Osteocyte (in vitro differentiated cells): ENCODE measurements at places on chromosomes 13 and 19. TPM values are rescaled to one million over a fixed set of nuclear protein-coding genes. Genes with fewer than 3 reads are reported as not detected.

The FBL gene
- total RNA-seq, result 161 and 172 TPM in 2 replicates

DNA sequence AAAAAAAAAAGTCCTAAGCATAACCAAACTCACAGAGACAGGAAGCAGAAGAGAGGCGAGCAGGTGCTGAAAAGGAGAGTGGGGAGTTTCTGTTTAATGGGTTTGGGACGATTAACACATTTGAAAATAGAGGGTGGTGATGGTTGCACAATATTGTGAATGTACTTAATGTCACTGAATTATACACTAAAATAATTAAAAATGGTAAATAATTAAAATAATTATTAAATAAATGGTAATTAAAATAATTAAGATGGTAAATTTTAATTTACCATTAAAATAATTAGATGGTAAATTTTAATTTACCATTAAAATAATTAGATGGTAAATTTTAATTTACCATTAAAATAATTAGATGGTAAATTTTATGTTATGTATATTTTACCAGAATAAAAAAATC is 74.8 kb upstream of the XPO4 start:
- peaks cover 5% of the 10 kb centered on the region for H3K4me1 ChIP-seq
- peaks cover 57% of the 10 kb centered on the region for H3K36me3 ChIP-seq
- no peak for DNase-seq
- no peak overlapping the region for H3K27ac ChIP-seq
- H3K4me3 ChIP-seq, result no peak overlapping the region

DNA sequence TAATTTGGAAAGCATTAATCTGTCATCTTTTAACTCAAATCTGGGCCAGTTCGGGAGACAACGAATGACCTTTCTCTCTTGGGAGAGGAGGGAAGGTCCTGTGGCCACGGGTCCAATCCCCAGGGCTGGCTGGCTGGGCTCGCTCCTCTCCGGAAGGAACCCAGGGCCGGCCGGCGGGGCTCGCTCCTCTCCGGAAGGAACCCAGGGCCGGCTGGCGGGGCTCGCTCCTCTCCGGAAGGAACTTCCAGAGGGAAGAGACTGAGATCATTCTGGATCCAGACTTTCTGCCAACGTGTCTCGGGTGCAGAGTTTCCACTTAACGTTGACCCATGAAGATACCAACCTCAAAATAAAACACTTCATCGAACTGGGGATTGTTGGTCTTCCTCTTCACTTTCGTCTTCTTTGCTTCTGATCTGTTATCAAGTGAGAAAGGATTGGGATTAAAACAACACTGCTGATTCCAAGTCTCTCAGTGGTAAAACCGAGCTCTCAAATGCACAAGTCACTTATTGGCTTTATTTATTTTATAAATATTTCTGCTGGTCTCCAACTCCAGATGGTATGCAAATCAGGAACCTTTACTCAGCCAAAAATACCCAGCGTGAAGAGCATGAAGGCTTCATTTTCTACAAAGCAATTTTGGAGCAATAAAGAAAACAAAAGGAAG is 53.3 kb upstream of the C13orf46 start:
- peaks cover 8% of the 10 kb centered on the region for H3K36me3 ChIP-seq
- H3K27ac ChIP-seq, result peak overlapping the region; percentile 84
- peak overlapping the region; percentile 46 for H3K4me3 ChIP-seq
- no peaks in the 10 kb centered on the region for H3K27me3 ChIP-seq
- H3K4me1 ChIP-seq, result peaks cover 52% of the 10 kb centered on the region

The ZSCAN5B gene
- not detected in 2 replicates for total RNA-seq

The PLPPR3 gene
- 18.2 and 19.4 TPM in 2 replicates for total RNA-seq

The PLPP2 gene
- total RNA-seq, result 1.5 and 1.9 TPM in 2 replicates

DNA sequence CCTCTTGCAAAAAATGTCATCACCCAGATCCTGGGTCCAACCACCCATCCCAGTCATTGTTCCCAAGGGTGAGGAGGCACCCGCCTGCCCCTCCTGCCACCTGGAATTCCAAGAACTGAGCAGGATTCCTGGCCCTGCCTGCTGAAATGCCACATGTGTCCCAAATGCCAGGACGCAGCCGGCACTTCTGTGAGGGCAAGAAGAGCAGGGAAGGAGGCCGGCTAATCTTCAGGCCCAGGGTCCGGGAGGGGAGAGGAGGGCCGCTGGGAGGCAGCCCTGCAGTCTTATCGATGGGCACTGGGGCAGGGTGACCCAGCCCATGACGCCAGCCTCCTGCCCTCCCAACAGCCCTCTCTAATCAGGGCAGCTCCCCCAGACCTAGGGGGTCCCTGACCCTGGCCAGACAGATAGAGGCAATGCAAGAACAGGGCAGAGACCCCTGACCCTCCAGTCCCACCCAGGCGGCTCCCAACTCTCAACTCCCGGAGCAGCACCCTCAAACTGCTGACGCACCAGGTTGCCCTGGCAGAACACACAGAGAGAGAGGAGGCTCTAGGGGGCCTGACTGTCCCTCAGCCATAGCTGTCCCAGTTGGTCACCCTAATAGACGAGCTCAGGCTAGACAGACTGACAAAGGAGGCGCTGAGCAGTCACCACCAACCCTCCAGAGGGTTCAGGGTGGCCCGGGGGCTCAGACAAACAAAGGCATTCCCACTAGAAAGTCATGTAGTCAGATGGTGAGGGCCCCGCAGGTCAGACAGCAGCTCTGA is 1.5 kb downstream of the MFSD12 start:
- H3K36me3 ChIP-seq, result no peaks in the 10 kb centered on the region
- DNase-seq, result no peak
- peak overlapping the region; percentile 91 for H3K4me3 ChIP-seq
- H3K4me1 ChIP-seq, result peaks cover 41% of the 10 kb centered on the region
- H3K27me3 ChIP-seq, result no peaks in the 10 kb centered on the region
- H3K27ac ChIP-seq, result peak overlapping the region; percentile 72

DNA sequence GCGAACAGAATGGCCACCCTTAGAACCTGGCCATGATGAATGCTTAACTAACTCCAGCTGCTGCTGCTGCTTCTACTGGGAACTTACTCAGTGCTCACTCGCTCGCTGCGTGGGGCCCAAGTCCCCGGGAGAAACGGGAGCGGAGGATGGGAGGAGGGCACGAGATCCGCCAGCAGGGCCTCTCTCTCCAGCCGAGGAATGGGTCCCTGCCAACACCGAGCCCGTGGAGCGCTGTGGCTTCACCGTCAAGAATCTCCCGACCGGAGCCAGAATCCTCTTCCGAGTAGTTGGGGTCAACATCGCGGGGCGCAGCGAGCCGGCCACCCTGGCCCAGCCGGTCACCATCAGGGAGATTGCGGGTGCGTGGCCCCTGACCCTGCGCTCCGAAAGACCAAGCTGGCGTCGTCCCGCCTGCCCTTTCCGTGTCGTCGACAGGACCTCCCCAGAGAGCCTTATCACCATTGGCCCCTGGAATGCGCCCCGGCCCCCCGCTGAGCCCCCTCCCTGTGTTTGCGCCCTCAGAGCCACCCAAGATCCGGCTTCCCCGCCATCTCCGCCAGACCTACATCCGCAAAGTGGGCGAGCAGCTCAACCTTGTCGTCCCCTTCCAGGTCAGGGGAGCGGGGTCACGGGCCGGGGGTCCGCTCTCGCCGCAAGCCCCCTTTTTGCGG is 17.8 kb upstream of the EMC10 start:
- peaks cover 2% of the 10 kb centered on the region for H3K27me3 ChIP-seq
- no peak overlapping the region for H3K27ac ChIP-seq
- no peaks in the 10 kb centered on the region for H3K36me3 ChIP-seq
- DNase-seq, result no peak
- peaks cover 2% of the 10 kb centered on the region for H3K4me1 ChIP-seq

DNA sequence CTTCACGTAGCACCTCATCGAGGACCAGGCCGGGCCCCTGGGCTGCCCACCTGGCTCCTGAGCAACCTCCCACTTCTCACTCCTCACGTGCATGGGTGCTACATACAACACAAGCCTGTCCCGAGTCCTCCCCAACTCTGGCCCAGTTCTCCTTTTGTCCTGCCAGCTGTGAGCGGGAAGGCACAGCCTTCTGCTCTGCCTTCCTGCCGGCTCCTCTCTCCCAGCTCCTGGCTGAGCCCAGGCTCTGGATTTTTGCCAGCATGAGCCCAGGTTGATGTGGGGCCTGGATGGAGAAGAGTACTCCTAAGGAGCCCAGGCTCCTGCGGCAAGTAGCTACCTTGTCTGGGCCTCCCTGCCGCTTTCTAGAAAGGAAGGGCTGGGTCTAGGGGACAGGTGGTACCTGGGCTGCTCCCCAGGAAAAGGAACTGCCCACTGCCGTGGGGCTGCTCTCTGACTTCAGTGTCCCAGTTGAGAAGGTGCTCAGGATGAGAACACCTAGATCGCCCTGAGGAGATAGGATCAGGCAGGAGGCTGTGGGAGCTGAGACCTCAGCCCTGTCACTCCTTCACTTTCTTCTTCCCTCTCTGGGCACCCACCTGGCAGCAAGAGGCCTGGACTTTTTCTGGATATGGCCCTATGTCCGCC is 23.6 kb downstream of the LYL1 start:
- H3K4me1 ChIP-seq, result peaks cover 45% of the 10 kb centered on the region
- no peak overlapping the region for H3K27ac ChIP-seq
- H3K36me3 ChIP-seq, result peaks cover 28% of the 10 kb centered on the region
- DNase-seq, result no peak

- no peaks in the 10 kb centered on the region for H3K36me3 ChIP-seq
- no peak within 1 kb of the TSS for H3K4me3 ChIP-seq
- DNase-seq, result no peak
- peaks cover 7% of the 10 kb centered on the region for H3K4me1 ChIP-seq
- peaks cover 6% of the 10 kb centered on the region for H3K27me3 ChIP-seq
These were observed at the start of gene GNG8 for GRCh38 chr19:46635920-46636761. GNG8 (minus strand) TSS chr19:46636202; CDS start chr19:46634682, 1,520 bp downstream.

The ZNF724 gene
- total RNA-seq, result 3.2 and 3.4 TPM in 2 replicates

The CYP2S1 gene
- total RNA-seq, result not detected in 2 replicates

DNA sequence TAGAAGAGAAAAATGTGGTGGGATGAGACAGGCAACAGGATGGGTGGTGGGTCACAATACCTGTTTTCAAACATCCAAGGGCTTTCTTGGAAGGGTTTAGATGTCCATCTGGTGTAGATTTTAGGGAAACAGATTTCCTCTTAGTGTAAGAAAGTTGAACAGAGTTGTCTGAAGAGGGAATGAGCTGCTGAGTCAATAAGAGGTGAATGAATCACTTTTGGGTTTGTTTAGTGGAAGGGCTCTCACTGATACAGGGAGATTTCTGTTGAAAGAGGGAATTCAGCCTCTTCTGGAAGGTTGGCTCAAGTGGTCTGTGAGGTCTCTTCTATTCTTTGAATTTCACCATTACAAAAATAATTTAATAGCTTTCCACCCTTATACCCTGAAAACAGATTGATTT is 54.6 kb downstream of the LACC1 start:
- H3K36me3 ChIP-seq, result no peaks in the 10 kb centered on the region
- no peak for DNase-seq
- no peak overlapping the region for H3K4me3 ChIP-seq
- no peak overlapping the region for H3K27ac ChIP-seq
- peaks cover 20% of the 10 kb centered on the region for H3K4me1 ChIP-seq
- H3K27me3 ChIP-seq, result peaks cover 12% of the 10 kb centered on the region

GRCh38 chr19:18704054-18704453 is 20.6 kb downstream of the CRTC1 start:
- DNase-seq, result no peak
- no peak overlapping the region for H3K27ac ChIP-seq
- H3K4me3 ChIP-seq, result no peak overlapping the region
- no peaks in the 10 kb centered on the region for H3K27me3 ChIP-seq
- H3K36me3 ChIP-seq, result no peaks in the 10 kb centered on the region

GRCh38 chr19:14059093-14059480 is 2.8 kb downstream of the PALM3 start:
- peaks cover 15% of the 10 kb centered on the region for H3K27me3 ChIP-seq
- DNase-seq, result no peak
- H3K36me3 ChIP-seq, result no peaks in the 10 kb centered on the region
- no peak overlapping the region for H3K27ac ChIP-seq
- H3K4me1 ChIP-seq, result peaks cover 12% of the 10 kb centered on the region

DNA sequence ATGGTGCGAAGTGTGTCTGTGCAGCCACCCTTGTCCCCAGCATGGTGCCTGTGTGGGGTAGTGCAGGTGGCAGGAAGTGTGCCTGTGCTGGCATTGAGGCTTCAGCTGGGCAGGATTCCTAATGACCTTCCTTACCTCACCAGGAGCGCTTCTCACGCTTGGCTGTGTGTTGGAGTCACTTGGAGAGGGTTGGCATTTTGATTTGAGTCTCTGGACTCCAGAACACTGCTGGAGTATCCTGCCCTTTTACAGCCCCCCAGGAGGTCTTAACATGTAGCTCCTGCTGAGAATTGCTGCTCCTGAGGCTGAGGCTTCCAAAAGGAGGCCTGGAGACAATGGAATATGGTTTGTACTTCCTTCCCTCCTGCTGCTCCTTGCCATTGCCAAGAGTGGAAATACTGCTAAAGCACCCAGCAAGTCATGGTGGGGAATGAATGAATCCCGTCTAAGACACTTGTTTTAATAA is 87.1 kb downstream of the ARHGEF7 start:
- peak overlapping the region; percentile 92 for H3K27ac ChIP-seq
- peaks cover 22% of the 10 kb centered on the region for H3K36me3 ChIP-seq
- H3K4me1 ChIP-seq, result peaks cover 64% of the 10 kb centered on the region
- no peak for DNase-seq

DNA sequence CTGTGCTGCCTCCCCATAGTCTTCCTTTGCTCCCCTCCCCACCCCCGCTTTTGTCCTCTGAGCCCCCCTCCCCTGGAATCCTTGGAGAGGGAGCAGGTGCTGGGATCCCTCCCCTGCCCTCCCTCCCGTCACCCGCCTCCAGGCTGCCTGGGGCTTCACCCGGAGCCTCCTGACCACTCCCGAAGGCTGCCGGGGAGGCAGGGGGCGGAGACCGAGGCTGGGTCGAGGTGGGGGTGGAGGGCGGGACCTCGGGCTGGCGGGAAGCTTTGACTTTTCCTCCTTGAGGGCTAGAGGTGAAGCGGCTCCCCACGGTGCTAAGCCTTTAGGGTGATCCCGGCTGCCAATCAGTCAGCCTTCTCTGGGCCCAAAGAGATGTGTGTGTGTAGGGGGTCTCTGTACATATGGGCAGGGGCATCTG is 1.5 kb downstream of the KMT5C start:
- DNase-seq, result no peak
- peak overlapping the region; percentile 89 for H3K4me3 ChIP-seq
- H3K4me1 ChIP-seq, result peaks cover 39% of the 10 kb centered on the region
- peaks cover 2% of the 10 kb centered on the region for H3K27me3 ChIP-seq

- DNase-seq, result no peak
- peaks cover 28% of the 10 kb centered on the region for H3K36me3 ChIP-seq
- no peak overlapping the region for H3K27ac ChIP-seq
- no peaks in the 10 kb centered on the region for H3K27me3 ChIP-seq
- no peak overlapping the region for H3K4me3 ChIP-seq
These were observed 99.6 kb upstream of the SIAH3 start for GRCh38 chr13:45951166-45951565.

The CEACAM16 gene
- not detected in 2 replicates for total RNA-seq

GRCh38 chr13:114029866-114030625 is 56.2 kb upstream of the C13orf46 start:
- H3K27ac ChIP-seq, result no peak overlapping the region
- H3K27me3 ChIP-seq, result no peaks in the 10 kb centered on the region
- H3K4me1 ChIP-seq, result peaks cover 69% of the 10 kb centered on the region
- peaks cover 3% of the 10 kb centered on the region for H3K36me3 ChIP-seq
- DNase-seq, result no peak
- no peak overlapping the region for H3K4me3 ChIP-seq
